ENCODE measurements at places on chromosomes 6 and 20.
A peak's percentile ranks its signal among the peaks of the same experiment; 100 is the strongest.

DNA sequence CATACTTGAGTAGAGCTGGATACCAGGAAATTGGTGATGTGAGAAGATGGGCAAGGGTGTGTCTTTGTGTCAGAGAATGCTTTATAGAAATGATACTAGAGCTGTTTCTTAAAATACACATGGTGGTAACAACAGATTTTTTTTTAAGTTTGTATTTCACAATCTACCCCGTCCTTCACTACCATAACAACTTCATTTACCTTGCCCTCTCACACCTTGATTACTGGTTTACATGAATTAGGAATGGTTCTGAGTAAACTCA is 45.4 kb downstream of the RARS2 start:
- DNase-seq = no peak

GRCh38 chr6:69790629-69791028 is 6.2 kb downstream of the LMBRD1 start:
- no peak for DNase-seq

GRCh38 chr6:108738684-108739416 is 109.4 kb upstream of the ARMC2 start:
- no peak for DNase-seq

DNA sequence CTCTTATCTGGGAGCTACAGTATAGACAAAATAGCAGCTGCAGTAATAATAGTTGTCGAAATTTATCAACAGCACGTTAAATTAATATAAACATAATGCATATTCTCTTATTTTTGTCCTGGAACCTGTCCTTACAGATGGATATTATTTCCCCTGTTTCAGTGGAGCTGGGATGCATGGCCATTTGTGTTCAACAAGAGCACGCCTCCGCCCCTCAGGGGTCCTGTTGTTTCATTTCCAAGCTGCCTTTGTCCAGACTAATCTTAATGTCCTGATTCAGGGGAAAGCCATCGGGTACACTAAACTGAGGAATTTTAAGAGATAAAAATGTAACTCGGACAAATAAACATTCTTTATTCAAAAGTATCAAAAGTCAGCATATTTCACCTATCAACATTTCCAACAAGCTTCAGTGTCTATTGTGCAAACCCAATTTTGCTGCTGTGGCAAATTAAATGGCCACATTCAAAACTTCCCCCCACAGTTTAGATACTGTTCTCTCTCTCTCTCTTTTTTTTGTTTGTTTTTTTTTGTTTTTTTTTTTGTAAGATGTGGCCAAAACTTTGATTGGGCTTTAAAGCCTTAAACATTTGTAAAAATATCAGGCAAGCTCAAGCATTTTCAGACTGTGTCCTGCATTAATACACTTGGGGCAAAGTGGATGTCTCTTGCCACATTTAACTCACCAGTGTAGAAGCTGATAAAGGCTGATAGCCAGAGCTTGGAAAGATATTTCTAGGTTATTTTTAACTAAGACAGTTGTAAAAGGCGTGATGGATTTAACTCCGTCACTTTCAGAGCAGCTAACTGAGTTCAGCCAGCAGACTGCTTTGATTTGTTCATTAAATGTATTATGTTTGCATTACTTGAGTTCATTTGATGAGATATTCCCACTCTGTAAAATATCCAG is 112.5 kb upstream of the QKI start:
- DNase-seq = no peak

- DNase-seq = no peak
These were observed 233.7 kb upstream of the ZFP64 start for GRCh38 chr20:52425253-52425652.

GRCh38 chr6:40958738-40959137 is 80.3 kb downstream of the UNC5CL start:
- no peak for DNase-seq

DNA sequence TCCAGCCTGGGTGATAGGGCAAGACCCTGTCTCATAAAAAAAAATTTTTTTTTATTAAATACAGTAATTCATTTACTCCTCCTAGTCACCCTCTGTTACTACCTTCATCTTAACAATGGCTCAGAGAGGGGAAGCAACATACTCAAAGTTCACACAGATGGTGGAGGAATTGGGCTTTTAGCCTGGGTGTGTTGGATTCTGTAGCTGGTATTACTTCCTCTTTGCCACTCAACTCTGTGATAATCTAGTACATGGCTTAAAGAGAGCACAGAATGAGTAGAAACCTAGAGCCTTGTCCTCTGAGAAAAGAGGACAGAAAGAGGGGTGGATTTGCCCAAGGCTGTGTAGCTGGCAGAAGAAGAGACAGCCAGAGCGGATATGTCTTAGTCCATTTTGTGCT is 96.6 kb downstream of the DLGAP4 start:
- no peak for DNase-seq

DNA sequence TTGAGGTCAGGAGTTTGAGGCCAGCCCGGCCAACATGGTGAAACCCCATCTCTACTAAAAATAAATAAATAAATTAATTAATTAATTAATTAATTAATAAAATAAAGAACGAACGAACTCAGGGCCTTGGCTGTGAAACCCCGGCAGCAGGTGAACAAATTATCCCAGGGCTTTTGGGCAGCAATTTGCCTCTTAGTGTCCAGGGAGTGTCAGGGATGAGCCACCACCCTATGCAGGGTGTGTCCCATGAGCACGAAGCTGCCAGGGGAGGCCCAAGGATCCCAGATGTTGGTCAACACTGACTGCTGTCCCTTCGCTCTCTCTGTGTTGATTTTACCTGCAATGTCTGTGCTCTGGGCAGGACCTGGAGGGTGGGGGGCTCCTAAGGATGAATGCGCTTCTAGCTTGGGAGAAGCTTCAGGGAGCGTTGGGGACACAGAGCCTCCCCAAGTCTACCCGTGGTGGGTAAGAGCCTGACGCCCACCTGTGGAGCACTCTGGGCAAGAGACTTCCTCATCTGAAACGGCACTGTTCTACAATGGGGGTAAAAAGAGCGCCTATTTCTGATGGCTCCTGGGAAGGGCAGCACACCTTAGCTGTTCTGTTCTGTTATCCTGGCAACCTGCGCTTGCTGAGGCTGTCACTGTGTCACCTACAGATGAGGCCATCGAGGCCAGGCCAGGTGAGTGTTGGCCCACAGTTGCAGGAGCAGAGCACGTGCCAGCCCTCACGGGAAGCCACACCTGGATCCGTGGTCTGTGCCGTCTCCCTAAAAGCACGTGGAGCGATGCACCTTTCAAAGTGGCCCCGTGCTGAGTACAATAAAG is 125.5 kb upstream of the CDH4 start:
- no peak for DNase-seq

DNA sequence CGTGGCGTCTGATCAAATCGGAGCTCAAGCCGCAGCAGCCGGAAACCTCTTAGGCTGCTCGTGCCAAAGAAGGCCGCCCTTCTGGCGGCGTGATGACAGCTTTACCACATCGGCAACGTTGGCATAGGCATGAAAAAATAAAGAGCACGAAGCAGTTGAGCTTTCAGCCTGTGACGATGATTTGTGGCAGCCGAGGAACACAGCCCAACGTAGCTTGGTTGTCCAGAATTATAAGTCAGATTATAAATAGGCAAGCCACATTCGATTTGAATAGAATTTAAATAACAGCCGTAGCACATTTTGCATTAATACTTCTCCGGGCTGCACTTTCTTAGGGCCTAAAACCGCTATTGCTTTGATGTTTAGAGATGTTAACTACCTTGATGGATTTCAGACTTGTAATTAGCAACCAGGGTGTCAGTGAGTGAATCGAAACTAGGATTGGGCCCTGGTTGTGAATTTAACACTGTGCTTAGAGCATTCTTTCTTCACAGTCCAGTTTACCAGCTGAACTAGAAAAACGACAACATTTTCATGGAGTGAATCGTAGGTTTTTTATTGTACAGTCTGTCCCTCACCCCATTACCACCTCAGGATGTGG is 864 bp upstream of the BCLAF1 start:
- peak; percentile 27 for DNase-seq

GRCh38 chr6:132567566-132567965 is 2.6 kb upstream of the TAAR6 start:
- DNase-seq = no peak

GRCh38 chr6:33201935-33202334 is 1.3 kb downstream of the SLC39A7 start:
- DNase-seq = no peak

DNA sequence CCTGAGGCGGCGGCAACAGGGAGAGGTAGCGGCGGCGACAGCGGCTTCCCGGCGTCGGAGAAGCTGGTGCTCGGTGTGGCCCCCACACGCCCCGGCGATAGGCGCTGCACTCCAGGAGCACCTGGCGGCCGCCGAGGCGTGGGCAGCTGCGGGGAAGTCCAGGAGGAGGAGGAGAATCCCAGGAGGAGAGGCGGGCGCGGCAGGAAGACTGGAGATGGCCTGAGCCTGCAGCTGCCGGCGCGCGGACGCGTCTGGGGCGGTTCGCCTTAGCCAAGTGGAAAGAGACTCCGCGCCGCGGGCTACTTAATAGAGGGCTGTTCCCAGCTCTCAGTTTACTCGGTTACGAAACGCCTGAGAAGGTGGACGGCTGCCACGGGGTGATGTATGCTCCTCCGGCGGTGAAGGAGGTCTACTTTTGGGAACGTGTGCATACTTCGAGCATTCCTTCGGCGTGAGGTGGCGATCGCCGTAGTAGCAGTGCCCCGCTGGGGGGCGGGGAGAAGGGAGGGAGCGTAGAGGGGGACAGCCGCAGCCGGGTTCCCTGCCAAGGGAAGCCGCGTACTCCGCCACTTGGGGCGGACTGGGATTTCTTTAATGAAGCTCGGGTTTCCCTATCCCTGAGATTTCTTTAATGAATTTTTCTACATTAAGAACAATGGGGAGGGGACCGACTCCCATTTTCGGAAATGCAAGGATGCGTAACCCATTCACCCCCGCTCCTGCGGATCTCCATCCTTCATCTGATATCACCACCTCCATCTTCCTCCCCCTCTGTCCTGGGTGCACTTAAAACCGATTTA is at the start of gene COL12A1:
Gene COL12A1, minus strand, starts transcription at position 278 of the 800 bp plus-strand sequence. CDS start 3,261 bp downstream, outside the sequence.
- DNase-seq = peak; percentile 55

DNA sequence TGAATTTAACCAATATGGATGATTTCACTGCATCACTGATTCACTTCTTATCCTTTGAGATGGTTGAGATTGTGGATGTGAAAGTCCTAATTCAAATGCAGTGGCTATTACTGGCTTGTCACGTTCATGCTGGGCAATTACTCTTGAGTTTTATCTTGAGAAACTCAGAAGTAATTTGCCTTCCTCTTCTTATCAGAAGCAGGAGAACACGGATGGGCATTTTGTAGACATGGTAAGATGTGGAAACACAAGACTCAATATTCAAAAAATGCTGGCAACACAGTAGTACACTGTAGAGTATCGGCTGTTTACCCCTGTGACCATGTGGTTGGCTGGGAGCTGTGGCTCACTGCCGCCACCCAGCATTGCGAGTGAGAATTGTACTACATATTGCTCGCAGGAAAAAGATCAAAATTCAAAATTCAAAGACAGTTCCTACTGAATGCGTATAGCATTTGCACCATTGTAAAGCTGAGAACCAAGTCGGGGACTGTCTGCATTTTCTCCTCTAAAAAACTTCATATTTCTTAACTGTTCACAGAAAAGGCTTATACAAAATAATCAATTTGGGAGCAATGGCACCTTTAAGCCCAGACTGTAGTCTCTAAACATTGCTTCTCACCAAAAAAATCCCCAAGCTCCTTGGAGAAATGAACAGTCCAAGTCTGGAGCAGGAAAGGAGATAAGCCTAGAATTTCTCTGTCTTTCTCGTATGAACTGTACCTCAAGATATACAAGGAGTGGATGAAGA is 61.9 kb upstream of the ELOVL5 start:
- DNase-seq = peak; percentile 7

DNA sequence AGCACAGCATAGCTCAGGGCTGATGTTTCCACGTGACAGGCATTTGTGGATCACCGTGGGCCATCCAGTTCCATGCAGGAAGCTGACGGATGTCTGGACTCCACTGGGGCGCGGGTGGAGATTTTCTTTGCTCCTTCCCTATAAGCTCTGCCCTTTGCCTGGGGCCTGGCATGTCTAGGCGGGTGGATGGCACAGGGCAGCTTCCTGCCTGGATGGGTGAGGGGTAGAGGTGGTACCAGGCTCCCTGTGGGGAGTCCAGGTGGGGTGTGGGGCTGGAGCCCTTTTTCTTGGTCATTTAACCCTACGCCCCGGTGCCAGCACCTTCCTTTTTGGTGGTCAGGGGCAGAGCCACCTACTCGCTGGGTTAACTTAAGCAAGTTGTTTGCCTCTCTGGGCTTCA is 10.4 kb downstream of the FAM110A start:
- no peak for DNase-seq

- no peak for DNase-seq
These were observed at the start of gene LTA for GRCh38 chr6:31572041-31572911. TSS of gene LTA (plus strand) at chr6:31572289. CDS start at chr6:31572743, 454 bp downstream.

- peak; percentile 20 for DNase-seq
These were observed 4.7 kb upstream of the GJA1 start for GRCh38 chr6:121430514-121431460.

DNA sequence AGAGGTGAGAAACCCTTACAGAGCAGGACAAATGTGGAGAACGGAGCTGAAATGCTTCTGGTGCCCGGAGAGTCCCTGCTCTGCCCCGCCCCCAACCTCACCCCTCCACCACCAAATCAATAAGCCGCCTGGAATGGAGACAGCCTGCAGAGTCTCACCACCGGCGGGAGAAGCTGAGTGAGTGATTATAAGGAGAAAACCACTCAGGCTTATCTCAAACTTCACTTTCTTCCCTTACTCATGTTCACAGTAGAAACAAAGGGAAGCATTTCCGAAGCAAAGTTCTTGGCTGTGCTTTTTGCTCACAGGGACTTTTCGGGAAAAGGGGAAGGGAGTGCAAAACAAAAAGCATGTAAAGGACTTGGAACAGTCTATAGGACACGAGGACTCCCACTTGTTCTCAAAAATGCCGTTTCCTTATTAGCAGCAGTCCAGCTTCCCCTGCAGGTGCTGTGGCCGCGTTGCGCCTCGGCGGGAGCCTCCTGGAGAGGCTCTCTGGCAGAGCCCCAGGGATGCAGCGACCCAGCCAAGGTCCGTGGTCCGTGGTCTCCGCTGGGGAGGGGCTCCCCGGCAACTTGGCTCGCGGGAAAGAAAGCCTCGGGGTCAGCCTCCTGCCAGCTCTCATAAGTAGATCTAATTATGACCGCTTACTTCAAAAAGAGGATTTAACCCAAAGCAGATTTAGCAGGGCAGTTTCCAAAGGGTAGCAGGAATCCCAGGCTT is 64.8 kb upstream of the TMEM30A start:
- peak; percentile 19 for DNase-seq

DNA sequence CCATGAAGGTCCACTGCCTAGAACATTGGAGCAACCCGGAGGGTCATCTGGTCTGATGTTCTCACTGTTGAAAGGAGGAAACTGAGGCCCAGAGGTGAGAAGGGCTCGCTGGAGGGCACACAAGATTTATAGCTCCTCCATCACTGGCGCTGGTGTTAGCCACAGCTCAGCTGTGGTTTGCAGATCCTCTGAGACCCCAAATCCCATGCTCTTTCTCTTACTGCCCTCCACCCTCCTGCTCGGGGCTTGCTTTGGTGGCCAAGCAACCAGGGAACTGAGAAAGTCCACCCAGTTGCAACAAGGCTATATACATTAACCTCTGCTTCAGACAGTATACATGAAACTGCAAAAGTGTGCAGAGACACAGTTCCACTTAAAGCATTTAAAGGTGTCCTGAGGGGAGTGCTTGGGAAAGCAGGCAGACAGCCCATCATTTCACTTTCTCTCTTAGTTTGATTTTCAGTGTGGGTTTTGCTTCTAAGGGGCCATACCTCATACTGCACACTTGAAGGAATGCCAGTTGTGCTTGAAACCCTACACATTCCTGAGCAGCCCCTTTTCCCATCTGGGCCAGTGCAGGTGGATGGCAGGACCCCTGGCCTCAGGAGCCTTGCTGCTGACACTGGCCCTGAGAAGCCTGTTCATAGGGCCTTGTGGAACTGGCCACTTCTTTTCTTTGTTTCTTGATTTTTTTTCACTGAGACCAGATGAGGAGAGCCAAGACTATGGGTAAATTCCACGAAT is 347.6 kb downstream of the CDC5L start:
- no peak for DNase-seq
